ENCODE measurements at places on chromosomes 11 and 22.

DNA sequence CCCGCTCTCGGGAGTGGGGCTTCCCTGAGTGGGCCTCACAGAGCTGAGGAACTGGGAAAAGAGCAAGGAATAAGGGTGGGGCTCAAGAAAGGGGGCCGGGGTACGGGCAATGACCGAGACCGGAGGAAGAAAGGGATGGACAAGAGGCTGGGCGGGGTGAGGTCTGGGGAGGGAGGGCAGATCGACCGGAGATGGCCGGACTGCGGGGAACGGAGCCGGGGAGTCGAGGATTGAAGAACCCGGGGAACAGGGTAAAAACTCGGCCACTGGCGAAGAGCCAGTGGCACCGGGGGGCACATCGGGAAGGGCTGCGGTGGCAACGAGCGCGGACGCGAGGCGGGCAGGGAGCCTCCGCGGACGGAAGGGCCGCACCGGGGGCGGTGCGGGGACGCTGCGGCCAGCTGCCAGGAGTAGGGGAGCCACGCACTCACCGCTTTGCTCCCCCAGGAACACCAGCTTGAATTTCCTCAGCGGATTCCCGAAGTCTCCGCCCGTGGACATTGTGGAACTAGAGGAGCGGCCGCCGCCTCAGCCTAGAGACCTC lies 667 bp downstream of the RAB6A start:
- DNase-seq = no peak

- DNase-seq = no peak
Measured at GRCh38 chr11:95375886-95376285, 144.9 kb upstream of the SESN3 start.

DNA sequence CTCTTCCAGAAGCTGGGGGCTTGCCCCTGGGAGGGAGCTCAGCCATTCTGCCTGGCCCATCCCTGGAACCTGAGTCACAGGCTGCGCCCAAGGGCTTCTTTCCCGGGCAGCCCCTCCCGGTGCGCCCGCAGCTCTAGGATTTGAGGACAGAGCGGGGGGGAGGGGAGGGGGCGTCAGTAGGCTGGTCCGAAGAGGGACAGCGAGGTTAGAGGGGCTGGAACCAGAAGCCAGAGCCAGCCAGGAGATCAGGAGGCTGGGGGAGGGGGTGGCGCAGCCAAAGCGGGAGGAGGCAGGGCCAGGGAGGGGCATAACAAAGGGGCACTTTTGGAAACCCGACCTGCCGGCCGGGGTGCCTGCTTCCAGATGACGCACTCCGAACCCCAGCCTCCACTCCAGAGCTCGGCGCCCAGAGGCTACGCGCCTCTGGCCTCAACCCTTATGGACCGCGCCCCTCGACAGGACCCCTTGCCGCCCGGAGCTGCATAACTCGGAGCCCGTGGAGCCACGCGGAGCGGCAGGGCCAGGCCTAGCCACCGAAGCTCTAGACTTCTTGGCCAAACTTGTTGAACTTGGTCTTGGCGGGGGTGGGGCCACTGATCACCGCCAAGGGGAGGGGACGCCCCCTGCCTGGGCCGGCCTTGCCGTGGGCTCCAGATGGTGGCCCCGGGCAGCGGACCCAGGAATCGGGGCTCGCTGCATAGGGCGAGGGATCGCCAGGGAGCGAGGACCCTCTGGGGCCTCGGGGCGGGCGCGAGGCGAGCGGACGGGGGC lies 744 bp downstream of the PACSIN3 start:
- DNase-seq = no peak

DNA sequence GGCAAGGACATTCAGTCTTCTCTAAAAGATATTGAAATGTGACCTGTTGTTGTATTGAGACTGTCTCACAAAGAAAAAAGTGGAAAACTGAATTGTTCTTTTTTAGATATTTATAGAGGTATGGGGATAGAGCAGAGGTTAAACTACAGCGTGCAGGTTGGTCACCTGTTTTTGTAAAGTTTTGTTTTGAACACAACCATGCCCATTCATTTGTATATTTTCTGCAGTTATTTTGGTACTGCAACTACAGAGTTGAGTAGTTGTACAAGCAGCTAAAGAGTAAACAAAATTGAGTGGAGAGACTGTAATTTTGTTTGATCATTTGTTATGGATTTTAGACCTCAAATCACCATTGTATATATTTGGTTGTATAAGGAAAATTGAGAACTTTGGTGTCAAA lies 11.3 kb downstream of the EED start:
- no peak for DNase-seq

DNA sequence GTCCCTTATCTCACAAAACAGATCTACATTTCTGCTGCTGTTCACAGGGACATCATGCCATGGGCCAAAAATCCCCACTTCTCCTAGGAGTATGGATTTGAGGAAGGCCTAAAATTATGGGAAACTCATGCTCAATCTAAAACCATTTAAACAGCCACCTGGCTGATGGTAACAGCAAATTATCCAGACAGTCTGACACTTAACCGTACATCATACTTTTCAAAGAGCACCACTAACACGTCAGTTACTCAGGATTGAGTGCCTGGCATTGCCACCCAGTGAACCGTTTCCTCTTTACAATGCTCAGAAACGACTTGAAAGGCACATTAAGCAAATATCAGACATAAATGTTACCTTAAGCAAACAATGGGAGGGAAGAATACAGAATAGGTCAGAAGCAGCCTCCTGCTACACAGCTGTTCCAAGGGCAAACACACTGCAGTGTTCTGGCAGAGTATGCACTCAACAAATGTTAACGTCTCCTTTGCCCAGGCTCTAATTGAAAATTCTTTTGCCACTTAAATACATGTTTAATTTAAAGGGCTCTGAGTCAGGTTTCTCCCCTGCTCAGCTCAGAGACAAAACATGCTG lies 18.8 kb upstream of the SLC36A4 start:
- DNase-seq = no peak

- DNase-seq = no peak
Measured at GRCh38 chr22:49674479-49675050, 153.1 kb downstream of the BRD1 start.

- DNase-seq = no peak
Measured at GRCh38 chr11:131488238-131488637, 117.8 kb downstream of the NTM start.

DNA sequence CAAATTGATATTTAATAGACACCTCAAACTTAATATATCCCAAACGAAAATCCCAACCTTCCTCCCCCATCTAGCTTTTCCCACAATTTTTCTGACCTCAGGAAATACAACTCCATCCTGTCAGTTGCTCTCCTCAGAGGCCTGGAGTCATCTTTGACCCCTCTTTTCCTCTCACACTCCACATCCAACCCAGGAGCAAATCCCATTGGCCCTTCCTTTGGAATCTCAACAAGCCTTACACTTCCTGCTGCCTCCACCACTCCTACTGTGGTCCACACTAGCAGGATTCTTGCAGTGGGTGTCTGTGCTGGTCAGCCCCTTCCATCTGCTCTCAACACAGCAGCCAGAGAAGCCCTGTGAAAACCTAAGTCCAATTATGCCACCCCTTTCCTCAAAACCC lies 39.3 kb upstream of the RFPL3 start:
- DNase-seq = no peak

DNA sequence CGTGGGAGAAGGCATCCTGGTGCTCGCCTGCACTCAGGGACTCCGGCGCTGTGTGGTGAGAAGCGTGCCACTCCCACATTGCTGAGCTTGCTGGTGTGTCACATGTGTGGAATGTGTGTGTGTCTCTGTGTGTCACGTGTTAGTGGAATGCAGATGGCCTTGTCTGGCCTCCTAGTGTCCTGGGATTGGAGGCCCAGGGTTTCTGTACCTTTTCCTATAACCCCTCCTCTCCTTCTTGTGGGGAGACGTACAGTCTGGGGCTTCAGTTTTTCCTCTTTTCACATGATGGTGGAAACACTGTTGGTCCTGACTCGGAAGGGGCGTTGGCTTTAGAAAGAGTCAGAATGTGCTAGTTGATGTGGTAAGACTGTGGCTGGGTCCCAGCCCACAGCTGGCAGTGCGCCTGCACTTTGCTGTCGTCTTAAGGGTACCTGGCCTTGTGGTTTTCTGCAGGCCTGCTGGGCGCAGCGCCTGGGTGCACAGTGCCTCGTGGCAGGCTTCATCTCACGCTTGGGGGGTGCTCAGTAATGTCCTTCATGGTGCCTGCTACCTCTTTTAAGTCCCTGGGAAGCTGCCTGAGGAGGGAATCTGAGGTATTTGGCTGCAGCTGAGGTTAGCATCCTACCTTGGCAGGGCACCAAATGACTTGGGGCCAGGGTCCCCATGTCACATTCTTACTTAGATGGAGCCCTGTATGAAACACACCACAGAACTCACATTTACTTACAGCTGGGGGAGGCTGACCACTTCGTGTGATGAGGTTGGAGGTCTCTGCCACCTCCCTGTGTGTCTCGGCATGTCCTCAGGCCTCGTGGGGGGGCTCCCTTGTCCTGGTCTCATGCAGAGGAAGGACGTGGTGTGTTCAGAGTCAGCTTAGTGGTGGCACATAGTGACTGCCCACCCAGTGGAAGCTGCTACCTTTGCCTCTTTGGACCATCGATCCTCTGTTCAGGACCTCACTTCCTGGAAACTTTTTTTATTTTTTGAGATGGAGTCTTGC lies 61.9 kb downstream of the MED15 start:
- no peak for DNase-seq

GRCh38 chr11:133541021-133541719 lies 8.9 kb upstream of the OPCML start:
- no peak for DNase-seq

DNA sequence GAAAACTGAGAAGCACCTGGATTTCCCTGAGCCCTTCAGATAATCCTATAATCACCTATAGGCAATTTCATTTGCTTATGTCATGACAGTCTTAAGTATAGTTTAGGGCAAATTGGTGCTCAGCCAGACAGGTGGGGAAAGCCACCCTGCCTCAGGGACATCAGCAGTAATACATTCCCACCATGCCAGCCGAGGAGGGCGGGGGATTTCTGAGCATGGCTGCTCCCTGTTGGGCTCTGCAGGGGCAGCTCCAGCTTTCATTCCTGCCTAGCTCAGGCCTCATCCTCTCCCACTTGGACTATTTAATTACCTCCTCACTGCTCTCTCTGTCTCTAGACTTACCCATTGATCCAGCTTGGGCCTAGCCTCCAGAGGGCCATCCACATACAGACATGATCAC lies 9.0 kb upstream of the DRD2 start:
- DNase-seq = no peak

DNA sequence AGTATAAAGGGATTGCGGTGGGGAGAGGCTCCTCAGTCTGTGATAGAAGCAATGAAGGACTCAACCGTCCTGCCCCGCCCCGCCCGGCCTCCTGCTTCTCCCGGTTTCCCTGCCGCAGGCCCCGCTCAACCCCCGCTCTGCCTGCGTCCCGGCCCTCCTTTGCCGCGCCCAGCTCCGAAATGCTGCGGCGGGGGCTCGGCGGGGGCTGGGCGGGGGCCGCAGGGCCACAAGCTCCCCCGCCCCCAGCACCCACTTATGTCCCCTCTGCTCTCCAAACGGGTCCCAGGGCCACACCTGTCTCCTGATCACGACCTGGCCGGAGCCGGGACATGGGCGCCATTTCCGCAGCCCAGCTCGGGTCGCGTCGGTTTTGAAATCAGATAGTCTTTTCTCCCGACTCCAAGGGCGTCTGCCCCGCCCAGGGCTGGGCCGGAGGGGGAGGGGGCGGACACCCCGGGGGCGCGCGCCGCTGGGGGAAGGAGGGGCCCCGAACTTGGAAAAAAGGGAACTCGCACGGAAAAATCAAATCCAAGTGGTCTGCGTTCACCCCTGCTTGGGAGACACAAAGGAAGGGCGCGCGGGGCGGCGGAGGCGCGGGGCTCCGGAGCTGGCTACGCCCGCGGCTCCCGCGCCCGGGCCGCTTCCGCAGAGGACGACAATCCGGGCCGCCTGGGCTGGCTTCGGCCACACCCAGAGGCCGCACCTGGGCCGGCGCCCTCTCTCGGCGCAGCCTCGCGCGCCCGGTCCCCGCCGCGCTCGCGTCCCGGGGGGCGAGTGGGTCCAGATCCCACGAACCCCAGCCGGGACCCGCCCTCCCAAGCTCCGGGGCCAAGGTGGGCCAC lies 70.6 kb upstream of the EP300 start:
- no peak for DNase-seq

DNA sequence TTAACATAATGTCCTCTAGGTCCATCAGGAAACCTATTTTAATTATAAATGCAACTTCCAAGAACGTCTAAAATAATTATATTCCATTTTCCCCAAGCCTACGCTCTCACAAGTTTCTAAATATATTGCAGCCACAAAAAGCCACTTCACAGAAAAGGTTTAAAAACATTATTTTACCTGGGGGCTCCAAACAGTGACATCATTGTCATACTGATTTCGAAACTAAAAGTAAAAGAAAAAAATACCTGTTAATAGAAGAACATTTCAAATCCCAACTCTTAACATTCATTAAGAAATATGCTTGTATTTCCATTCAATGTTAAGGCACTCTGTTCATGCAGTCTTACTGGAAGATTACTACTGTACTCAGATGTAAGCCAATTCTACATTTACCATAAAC lies 1.4 kb downstream of the PSMA1 start:
- no peak for DNase-seq

DNA sequence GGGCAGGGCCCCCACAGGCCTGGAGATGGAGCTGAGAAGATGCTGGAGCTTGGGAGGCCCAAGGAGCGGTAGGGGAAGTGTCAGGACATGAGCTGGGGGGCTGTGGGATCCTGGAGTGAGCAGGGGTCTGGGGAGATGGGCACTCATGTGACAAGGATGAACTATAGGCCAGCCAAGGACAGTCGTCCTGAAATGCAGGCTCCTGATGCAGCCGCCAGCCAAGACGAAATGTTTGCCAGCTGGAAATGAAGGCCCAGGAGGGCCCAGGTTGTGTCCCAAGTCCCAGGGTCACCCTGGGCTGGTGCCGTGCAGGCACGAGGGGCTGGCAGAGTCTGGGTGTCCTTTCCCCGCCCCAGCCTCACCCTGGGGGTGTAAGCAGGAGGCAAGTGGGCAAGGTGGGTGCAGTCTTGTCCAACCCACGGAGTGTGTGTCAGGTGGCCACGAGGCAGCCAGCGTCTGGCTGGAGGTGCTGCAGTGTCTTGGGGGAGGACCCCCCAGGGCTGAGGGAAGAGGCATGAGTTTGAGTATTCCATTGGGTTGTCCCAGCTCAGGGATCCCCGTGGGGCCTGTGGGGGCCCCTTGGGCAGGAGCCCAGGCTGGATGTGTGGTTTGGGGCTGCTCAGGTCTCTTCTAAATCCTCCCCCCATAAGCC lies 21.4 kb downstream of the MRGPRG start:
- no peak for DNase-seq

DNA sequence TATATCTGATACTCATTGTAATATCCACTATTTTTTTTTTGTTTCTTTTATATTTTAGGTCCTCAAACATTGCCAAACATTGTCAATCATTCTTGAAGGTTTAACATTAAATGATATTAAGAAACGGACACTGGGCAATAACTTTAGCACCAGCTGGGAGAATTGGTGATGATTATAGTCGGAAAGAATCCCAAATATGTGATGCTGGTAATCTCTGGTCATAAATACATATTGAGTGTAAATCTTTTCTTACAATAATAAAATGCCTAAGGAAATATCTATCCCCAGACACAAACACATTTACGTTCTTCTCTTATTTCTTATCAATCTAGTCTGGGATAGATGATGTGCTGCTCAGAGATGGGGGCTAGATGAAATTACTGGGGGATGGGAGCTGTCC lies 25.2 kb downstream of the OR51E2 start:
- DNase-seq = no peak
